ENCODE measurements at places on chromosomes 11 and 22.

DNA sequence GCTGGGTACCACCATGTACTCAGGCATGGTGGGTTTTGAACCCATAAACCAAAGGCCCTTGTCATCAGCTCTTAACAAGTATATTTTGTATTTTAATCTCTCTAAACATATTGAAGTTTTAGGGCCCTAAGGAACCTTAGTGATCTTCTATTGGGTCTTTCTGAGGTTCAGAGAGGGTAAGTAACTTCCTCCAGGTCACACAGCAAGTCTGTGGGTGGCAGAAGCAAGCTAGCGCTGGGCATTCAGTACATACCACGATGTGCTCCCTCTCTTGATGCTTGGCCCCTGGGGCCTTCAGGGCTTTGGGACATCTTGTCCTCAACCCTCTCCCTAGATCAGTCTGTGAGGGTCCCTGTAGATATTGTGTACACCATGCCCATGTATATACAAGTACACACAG lies 12.7 kb downstream of the RASD2 start:
- no peak for DNase-seq

GRCh38 chr11:111586388-111586831 lies 15.8 kb upstream of the SIK2 start:
- DNase-seq, result no peak

- DNase-seq, result no peak
Observed at GRCh38 chr11:72741849-72742512, 10.2 kb downstream of the ARAP1 start.

GRCh38 chr22:40413873-40414272 lies 43.5 kb downstream of the SGSM3 start:
- no peak for DNase-seq

DNA sequence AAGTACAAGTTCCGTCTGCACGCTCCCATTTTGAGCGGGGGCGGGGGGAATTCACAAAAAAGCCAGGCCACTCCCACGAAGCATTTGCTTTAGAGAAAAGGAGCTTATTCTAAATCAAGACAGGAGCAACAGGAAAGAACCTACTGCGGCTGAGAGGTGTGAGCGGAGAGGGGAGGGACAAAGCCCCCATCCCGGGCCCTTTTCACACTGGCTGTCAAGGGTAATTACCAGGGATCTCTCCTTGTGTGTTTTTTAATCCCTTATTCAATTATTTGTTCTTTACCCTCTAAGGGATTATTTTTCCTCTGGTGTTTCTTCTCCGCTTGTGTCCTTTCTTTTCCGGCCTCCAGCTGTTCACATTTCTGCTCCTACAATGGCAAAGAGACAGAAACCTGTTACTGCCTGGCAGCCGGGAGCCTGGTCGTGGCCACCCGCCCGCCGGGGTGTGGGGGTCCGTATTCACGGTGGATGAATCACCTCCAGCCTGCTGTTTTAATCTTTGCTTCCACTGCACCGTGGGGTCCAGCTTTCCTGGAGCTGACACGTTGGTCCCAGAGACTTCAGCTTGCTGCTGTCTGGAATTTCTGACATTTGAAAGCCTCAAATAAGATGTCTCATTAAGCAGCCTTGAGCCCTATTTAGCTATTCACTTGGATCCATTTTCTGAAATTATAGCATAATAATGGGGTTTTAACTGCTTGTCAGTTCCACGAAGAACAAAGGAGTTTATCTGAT lies 61.4 kb upstream of the FADD start:
- DNase-seq, result no peak

DNA sequence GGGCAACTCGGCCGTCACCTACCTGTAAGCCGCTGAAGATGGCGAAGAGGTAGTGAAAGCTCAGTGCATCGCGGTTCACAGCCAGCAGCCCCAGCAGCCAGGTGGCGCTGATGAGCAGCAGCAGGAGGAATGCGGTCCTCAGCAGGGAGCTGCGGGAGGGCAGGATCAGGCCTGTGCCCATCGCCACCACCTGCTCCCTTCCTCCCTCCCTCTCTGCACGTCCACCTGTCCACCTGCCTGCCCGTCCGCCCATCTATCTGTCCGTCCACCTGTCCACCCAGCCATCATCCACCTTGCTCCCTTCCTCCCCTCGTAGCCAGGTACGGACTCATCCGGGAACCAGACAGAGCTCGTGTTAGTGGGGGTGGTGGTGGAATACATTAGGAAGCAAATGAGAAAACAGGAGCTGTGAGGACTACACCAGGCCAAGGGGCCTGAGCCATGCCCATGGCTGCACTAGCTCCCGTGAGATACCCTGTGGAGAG lies 32.2 kb downstream of the TRMU start:
- peak; percentile 15 for DNase-seq

- DNase-seq, result peak; percentile 28
Observed at GRCh38 chr22:44171561-44171960, 9.2 kb upstream of the PARVG start.

DNA sequence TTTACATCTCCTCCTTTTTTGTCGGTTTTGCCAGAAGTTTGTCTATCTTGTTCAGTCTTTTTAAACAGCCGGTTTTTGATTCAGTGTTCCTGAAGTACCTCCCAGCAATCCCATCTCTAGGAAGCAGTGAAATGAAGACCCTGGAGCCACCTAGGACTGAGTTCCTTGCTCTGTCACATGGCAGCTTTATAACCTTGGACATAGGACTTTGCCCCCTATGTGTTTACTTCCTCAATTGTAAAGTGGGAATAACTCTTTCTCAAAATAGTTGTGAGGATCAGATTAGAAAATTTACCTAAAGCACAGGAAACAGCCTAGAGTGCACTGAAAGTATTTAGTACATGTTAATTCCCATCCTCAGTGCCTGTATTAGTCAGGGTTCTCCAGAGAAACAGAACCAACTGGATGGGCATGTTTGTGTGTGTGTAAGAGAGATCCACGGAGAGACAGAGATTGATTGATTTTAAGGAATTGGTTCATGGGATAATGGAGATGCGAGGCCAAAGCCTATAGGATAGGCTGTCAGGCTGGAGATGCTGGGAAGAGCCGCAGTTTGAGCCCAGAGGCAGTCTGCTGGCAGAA lies 20.0 kb downstream of the FAM83F start:
- DNase-seq, result no peak

- no peak for DNase-seq
Observed at GRCh38 chr11:100991541-100991940, 138.1 kb downstream of the PGR start.

DNA sequence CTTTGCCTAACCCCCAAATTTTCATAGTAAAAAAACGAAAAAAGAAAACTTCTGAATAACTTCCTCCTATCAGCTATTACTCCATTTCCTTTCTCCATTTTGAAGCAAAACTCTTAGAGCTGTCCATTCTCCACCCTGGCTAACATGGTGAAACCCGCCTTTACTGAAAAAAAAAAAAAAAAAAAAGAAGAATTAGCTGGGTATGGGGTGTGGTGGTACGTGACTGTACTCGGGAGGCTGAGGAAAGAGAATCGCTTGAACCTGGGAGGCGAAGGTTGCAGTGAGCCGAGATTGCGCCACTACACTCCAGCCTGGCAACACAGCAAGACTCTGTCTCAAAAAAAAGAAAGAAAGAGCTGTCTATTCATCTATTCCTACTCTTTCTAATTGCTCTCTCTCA lies 11.3 kb upstream of the NXF1 start:
- DNase-seq, result no peak
